ENCODE measurements at places on chromosomes 4 and X.

- no peak for DNase-seq
Measured at GRCh38 chr4:120130786-120131185, 64.1 kb upstream of the MAD2L1 start.

DNA sequence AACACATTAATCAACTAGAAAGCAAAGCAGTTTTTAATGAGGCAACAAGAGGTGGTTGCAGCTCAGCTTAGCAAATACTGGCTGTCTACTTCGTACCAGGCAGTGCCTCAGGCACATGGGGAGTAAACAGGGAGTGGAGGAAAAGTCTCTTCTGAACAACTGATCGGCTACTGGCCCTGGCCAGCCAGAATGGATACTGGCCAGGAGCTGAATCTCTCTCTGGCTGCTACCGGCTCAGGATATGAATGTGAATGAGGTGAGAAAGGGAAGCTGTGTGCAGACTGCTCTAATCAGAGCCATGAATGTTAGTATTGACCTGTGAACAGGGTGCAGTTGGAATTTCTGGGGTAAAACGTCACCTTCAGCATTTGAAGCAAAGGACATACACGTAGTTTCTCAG, 77.3 kb downstream of the STK32B start:
- no peak for DNase-seq

DNA sequence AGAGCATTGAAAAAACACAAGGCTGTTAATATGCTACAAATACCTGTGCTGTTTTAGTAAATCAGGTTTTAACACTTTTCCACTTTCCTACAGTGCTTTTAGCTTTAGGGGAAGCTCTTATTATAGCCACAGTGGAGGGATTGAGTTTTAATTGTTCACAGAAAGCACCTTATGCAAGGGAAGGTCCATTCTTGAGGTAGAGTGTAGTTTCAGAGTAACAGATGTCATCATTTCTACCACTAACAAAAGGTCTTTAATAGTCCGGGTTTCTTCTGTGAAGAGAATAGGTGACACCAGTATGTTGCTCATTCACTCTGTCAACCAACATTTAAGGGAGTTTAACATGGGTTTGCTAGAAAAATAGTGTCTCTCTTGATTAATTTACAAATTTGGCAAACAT, 104.4 kb downstream of the STIM2 start:
- no peak for DNase-seq

- DNase-seq, result peak; percentile 35
Measured at GRCh38 chrX:65926095-65927019, 113.5 kb downstream of the VSIG4 start.

GRCh38 chr4:5039800-5040199, 11.5 kb upstream of the STK32B start:
- DNase-seq, result no peak

Data from stimulated activated CD4-positive, alpha-beta T cell treated with anti-CD3 and anti-CD28 coated beads, Interleukin-2, amount 100 ng/mL, for 24 hours (primary cell).